ENCODE measurements at places on chromosomes 12 and 14.

DNA sequence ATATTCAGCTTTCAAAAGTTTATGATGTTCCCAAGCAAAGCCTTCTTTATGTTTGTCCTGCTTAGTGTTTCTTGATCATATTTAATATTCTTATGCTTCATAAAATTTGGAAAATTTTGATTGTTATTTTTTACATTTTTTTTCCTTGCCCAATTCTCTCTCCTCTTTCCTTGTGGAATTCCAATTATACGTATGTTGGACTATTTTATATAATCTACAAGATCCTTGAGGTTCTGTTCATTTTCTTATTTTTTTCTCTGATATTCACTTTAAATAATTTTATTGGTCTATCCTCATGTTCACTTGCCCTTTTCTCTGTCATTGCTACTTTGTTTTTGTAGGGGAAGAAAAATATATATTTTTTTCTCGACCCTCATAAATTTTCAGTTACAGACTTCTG, 167.7 kb downstream of the DYRK2 start:
- DNase-seq: no peak

- peak; percentile 59 for DNase-seq
Measured at GRCh38 chr12:62006076-62006732, 254.0 kb upstream of the USP15 start.

DNA sequence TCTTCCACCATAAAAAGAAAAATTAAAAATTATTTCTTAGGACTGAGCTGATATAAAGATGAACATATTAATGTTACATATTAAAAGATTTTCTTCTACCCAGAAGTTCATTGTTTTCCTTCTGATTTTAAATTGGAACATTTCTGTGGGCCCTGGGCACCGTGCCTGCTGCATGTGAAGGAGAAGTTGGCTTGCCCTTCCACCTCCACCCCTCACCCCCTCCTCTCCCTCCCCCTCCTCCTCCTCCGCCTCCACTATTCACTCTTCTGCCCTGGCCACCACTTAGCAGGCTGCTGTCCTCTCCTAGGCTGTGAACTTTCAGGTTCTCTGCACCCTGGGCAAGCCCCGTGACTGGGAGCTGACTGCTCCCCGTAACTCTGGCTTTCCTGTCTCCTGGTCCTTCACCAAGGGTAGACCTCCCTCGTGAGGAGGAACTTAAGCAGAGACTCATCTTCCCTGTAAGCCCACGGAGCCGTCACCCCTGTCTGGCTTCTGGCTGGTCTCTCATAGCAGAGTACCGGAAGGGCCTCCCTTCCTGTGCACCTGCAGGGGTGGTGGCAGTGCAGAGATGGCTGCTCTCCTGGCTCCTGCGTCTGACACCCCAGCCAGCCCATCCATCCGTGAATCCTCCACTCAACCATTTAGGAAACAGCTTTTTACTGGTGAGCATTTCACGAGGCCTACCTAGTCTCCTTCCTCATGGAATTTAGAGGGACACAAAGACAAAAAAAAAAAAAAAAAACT, 12.8 kb downstream of the TUNAR start:
- no peak for DNase-seq

DNA sequence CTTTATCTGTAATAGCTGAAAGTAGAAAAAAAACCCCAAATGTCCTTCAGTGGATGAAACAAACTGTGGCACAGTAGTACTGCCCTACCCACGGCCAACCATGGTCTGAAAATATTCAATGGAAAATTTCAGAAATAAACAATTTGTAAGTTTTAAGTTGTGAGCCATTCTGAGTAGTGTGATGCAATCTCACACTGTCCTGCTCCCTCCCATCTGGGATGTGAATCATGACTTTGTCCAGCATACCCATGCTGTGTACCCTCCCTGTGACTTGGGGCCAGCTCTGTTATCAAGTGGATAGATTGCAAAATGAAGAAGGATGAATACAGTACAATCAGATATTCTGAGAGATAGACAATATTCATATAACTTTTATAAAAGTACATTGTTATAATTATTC, 106.2 kb downstream of the SMOC1 start:
- DNase-seq: no peak

- no peak for DNase-seq
Measured at GRCh38 chr12:32651151-32651955, 27.7 kb upstream of the DNM1L start.

GRCh38 chr12:29517264-29517663, 19.8 kb upstream of the OVCH1 start:
- DNase-seq: peak; percentile 11

DNA sequence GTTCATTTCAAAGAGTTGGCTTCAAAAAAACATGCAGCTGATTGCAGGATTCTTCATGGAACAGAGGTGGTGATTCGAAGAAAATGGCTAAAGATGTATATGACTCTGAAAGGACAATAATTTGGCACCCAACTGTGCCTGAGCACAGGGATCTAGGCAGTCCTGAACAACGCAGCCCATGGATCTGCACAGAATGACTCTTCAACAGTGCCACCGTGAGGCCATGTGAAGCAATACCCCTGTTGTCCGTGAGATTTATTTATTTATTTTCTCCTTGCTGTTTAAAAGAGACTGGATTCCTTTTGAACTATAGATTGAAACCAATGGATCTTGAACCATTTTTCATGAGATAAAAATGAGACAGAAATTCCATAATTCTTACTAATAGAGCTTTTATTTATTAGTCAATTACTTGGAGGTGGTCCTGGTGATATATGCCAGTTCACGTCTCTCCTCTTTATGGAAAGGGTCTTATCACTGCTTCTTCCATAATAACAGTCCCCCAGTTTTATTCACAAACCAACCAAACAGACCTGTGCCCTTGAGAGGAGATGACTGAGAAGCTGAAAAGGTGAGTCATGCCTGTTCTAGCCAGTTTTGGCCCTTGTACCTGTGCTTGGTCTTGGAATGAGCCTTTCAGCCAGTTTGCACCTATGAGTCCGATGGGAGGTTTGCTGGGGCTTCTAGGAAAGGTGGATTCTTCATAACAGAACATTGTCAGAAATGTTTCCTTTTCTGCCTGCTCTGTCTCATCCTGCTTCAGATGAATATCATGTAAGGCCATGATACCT, 1598.3 kb downstream of the AACS start:
- peak; percentile 0 for DNase-seq

- DNase-seq: no peak
Measured at GRCh38 chr14:68580671-68581070, 212.2 kb downstream of the ZFP36L1 start.

DNA sequence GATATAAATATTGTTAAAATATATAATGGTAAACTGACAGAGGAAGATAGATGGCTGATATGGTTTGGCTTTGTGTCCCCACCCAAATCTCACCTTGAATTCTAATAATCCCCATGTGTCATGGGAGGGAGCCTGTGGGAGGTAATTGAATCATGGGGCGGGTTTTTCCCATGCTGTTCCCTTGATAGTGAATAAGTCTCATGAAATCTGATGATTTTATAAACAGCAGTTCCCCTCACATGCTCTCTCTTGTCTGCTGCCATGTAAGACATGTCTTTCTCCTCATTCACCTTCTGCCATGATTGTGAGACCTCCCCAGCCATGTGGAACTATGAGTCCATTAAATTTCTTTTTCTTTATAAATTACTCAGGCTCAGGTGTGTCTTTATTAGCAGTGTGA, 46.3 kb downstream of the PTCSC3 start:
- DNase-seq: no peak

- peak; percentile 78 for DNase-seq
Measured at GRCh38 chr12:65779091-65779642, 45.1 kb upstream of the HMGA2 start.

- no peak for DNase-seq
Measured at GRCh38 chr14:105325303-105325702, 10.8 kb downstream of the PACS2 start.

Data from dermis blood vessel endothelial cell (primary cell).